ENCODE measurements at places on chromosomes 2 and 18.

DNA sequence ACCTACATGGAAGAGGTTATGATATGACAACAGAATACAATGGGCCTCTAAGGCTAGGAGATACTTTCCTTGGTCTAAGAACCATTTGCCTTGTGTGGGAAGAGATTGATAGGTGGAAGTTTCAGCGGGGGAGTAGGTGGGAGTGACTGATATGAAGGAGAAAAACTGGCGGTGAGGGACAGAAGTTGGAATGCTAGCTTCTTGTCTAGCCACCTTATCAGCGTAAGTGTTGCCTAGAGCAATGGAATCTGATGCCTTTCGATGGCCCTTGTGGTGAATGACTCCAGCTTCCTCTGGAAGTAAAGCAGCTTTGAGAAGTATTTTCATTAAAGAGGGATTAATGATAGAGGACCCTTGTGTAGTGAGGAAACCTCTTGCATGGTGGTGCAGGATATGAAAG is 121.3 kb upstream of the GULP1 start:
- no peak for DNase-seq

DNA sequence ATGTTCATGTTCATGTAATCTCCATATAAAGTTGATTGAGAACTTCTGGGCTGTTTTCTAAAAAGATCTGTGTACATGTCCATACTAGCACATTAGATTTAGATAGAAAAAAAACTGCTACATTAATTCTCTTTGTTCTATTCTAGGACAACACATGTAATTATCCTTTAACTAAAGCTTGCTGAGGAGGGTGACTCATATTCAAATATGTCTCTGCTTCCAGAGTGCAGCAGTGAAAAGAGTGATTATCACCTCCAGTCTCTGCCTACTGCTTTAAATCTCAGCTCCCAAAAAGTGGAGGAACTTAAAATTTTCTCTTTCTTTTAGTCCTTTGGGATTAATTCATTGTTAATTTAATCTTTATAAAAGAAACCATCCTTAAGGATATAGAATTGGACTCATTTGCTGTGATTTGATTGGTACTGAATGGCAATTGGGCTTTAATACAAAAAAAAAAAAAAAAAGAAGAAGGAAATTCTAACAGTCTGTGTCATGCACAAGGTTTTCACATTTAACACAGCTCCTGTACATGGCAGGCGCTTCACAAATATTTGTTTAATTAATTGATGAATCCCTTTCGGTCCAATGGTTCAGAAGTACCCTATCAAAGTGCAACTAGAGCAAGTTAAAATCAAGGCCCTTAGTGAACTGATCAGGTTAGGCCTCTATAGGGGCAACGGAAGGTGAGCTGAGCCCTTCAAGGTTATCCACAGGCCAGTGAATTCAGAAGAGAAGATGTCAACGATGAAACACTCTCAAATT is 214.0 kb upstream of the KCNJ3 start:
- DNase-seq, result no peak

GRCh38 chr2:86010083-86010482 is 95.6 kb downstream of the POLR1A start:
- no peak for DNase-seq

GRCh38 chr2:142991295-142991694 is 113.8 kb downstream of the KYNU start:
- DNase-seq, result no peak

- no peak for DNase-seq
Measured at GRCh38 chr18:32974421-32975162, 201.8 kb upstream of the KLHL14 start.

- no peak for DNase-seq
Measured at GRCh38 chr18:79952996-79953559, 1.6 kb upstream of the SLC66A2 start.

GRCh38 chr2:151946899-151947812 is 118.9 kb upstream of the ARL5A start:
- DNase-seq, result no peak

- no peak for DNase-seq
Measured at GRCh38 chr2:118642501-118642900, 204.9 kb downstream of the EN1 start.

GRCh38 chr2:112566104-112566503 is 18.3 kb upstream of the CHCHD5 start:
- no peak for DNase-seq

- DNase-seq, result no peak
Measured at GRCh38 chr2:9655441-9656269, 24.9 kb upstream of the YWHAQ start.

DNA sequence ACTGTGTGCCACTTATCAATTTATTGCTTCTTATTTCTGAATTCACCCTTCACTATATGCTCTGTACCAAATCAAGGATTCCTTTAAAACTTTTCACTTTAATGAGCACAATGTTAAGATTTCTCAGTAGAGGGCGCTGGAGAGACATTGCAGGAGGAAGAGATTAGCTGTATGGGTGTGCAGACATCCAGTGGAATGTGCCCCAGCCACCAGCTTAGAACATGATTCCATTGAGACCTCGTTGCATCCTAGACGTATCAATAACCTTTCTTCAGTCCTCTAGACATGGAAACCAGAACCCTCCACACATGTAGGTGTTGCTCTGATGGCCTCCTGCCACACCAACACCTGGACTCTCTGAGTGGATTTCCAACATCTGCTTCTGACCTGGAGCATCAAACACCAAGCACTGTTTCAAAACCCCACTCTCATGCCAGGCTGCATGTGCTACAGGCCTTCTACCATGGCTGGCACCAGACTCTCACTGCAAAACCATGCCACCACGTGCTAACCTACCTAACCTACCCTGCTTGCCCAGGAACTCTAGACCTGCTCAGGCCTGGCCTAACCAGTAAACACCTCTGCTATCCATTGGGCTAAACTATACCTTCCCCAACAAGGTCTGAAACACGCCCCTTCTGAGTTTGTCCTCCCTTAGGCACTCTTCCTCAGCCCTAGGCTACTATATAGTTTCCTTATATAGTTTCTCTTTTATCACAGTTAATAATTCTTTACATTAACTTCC is 633.2 kb upstream of the PKDCC start:
- no peak for DNase-seq

GRCh38 chr2:209208211-209208610 is 215.6 kb upstream of the MAP2 start:
- DNase-seq, result no peak

- no peak for DNase-seq
Measured at GRCh38 chr2:53517406-53517805, 250.2 kb upstream of the CHAC2 start.

DNA sequence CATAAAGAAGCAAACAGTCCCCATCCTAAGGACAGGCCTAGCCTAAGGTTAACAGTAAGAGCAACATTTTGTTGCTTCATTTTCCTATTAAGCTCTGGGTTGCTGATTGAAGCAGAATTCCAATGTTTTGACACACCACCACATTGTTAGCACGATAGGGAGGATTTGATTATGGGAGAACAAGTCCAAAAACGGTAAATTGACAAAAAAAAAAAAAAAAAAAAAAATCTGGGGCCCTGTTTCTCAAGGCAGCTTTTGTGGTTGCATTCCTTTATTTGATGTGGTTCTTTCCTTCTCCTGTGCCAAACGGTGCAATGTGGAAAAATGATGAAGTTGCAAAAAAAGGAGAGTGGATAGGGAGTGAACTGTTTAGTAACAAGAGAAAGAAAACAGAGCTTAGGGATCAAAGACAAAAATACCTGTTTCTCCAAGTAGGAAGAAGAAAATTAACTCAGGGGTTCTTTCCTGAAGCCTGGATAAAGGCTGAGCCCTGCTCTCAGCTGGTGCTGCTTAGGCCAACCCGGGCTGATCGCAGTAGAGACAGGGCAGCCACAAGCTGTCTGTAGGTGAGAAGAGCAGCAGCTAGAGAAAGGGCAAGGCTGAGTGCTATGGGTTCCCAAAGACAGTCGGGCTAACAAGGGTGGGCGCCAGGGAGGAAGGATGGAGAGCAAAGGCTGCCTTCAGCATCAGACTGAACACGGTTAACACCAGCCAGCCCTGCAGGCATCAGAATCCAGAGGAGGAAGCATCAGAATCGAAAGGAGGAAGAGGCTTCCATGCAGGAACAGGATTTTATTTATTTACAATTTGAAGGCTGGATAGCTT is 167.8 kb upstream of the FOSL2 start:
- no peak for DNase-seq

DNA sequence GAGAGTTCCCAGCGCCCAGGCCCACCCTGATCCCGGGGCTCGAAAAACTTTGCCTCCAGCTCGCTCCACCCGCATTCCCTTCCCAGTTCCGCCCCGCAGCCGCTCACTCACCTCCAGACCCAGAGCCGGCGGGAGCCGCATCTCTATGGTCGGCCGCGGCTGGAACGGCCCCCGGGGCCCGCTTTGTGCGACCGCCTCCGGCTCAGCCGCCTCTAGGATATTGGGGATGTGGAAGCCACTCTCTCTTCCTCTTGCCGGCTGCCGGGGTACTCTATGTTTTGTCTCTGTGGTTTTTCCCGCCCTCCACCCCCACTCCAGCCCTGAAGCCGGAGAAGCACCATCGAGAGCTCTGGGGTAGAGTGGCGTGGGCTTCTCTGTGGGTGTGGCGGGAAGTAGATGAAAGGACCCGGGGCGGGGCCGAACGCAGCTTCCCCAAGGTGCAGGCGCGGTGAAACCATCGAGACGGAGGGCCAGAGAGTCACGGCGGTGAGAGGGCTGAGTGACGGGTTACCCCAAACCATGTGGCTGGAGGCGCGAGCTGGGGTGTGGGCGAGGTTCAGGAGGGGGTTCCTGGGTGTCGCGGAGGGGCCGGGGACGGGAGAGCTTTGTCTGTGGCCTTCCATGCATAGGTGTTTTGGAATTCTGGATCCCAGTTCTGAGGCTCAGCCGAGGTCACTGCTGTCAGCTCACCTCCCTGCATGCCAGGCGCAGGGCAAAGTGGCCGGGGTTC is at the start of the genes BCS1L and ZNF142:
BCS1L (plus strand) TSS at position 426 of the 730 bp plus-strand sequence. CDS start 1,305 bp downstream, outside the sequence.
ZNF142 (minus strand) TSS at position 366 of the 730 bp plus-strand sequence. CDS start 3,194 bp downstream, outside the sequence.
- peak; percentile 31 for DNase-seq

- no peak for DNase-seq
Measured at GRCh38 chr18:8742387-8743361, 37.3 kb downstream of the MTCL1 start.

- DNase-seq, result no peak
Measured at GRCh38 chr18:10259901-10260300, 194.5 kb upstream of the APCDD1 start.
